ENCODE measurements at places on chromosomes 6 and 20. TPM values are rescaled to one million over a fixed set of nuclear protein-coding genes. Genes with fewer than 3 reads are reported as not detected.
A peak's percentile ranks its signal among the peaks of the same experiment; 100 is the strongest.

- DNase-seq: no peak
Observed at GRCh38 chr6:46234156-46234556, 63.4 kb upstream of the ENPP5 start.

GRCh38 chr6:18792866-18793265, 405.7 kb downstream of the RNF144B start:
- no peak for DNase-seq

DNA sequence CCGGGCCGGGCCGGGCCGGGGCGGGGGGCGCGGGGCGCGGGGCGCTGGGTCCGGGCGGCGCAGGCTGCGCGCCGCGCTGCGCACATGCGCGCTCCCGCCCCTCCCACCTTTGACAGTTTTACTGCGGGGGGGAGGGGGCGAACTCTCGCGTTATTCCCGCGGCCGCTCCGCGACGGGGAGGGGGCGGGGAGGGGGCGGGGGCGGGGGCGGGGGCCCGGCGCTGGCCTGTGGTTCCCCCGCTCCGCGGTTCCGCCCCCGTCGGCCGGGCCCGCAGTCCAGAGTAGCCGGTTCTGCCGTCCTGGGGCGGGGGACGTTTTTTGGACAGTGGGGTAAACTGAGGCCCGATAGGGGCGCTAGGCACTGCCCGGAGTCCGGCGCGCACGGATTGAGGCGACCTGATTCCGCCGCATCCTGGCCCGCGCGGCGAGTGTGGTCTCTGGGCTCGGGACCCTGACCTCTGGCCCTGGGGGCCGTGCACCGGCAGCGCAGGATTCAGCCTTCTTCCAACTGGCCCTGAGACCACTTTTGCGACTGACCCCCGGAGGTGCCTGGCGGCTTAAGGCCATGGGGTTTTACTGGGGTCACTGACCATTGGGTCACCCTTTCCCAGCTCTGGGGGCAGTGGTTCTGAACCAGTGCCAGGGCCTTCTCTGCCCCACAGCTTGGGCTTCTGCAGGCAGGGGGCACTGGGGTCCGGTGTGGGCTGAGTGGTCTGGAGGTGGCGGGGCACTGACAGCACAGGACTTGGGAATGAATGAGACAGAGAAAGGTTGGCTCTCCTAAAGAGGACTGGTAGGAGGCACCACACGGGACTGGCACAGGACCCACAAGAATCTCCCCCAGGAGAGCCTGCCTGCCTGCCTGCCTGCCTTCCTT, at the start of gene ZNF512B:
ZNF512B (minus strand) TSS at position 93 of the 876 bp plus-strand sequence. CDS start 1,980 bp downstream, outside the sequence.
- peak; percentile 76 for DNase-seq

GRCh38 chr6:138485586-138486248, 13.6 kb downstream of the NHSL1 start:
- no peak for DNase-seq

DNA sequence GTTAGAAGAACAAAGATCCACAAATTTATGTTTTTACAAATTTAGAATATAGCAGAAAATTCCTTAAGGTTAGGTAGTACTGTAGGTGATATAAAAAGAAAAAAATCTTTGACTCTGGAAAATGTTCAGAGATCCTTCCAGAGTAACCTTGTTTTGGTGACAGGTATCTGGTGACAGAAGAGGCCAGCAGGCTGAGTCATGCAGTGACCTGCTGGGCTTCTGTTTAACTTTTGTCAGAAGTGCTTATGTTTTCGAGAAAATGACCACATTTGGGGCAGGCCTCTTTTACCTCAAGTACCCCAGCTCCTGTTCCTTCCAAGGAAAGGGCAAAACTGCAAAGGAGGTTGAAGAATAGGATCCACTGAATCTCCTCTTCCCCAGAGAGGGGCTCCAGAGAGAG, 10.5 kb upstream of the CLDN20 start:
- DNase-seq: no peak

- no peak for DNase-seq
Observed at GRCh38 chr6:47165918-47166317, 123.8 kb upstream of the ADGRF1 start.

GRCh38 chr6:47197682-47198640, 111.7 kb downstream of the TNFRSF21 start:
- no peak for DNase-seq

- no peak for DNase-seq
Observed at GRCh38 chr6:45305546-45305945, 22.6 kb upstream of the RUNX2 start.

DNA sequence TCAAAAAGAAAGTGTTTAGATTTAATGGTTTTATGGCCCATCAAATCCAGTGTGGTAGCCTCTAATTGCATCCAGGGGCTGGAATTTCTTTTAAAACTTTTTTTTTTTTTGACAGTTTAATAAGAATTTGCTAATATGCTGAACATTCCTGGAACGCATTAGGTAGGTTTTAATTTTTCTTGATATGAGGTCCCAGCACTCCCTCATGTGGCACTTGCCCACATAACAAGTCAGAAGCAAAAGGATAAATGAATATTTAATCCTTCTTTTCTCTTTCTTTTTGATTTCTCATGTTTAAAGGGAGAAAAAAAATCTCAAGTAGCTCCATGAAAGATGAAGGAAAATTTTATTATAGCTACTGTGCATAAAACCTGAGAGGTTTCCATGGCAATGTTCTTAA, 13.5 kb downstream of the HAO1 start:
- DNase-seq: peak; percentile 78

- no peak for DNase-seq
Observed at GRCh38 chr6:114154812-114155211, 183.9 kb upstream of the HDAC2 start.

GRCh38 chr6:129498541-129498940, 211.4 kb downstream of the ARHGAP18 start:
- DNase-seq: no peak

DNA sequence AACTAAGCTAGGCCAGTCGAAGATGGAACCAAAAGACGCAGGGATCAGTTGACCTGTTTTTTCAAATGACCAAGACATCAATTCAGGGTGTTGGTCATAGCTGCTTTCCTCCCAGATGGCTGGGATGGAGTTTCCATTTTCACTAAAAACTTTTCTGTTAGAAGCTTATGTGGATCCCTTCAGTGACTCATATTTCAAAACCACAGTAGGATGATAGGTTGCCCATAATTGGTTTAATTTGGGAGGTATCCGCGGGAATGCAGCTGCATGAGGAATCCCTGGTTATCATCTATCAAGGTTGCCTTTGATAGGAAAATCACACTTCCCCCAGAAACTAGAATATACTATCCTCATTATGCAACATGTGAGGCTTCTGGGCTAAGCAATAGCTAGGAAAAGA, 150.9 kb upstream of the MLIP start:
- DNase-seq: no peak

GRCh38 chr6:161748535-161749416, 474.9 kb upstream of the AGPAT4 start:
- DNase-seq: no peak

GRCh38 chr20:58179432-58180099, 48.9 kb downstream of the ANKRD60 start:
- peak; percentile 36 for DNase-seq

DNA sequence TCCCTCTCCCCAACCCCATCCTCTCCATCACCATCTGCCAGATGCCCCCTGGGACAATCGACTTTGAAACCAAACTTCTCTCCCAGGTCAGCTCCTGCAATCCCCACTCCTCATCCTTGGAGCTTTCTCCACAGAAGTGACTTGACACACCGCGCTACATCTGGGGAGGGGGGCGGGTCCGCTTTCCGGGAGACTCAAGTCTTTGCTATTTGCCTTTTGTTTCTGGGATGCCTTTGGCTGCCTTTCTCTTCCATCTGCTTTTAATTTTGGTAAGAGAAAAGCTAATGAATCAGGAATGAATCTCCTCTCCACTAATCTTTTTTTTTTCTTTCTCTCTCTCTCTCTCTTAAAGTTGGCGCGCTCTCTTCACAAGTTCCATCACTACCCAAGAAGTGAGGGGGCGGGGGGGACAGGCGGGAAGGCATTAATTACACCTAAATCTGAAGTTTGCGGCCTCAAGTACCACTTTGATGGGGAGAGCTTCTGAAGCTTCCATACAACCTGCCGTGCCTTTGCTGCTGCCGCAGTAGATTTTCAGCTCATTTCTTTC, 664 bp upstream of the TPBG start:
- DNase-seq: peak; percentile 4

DNA sequence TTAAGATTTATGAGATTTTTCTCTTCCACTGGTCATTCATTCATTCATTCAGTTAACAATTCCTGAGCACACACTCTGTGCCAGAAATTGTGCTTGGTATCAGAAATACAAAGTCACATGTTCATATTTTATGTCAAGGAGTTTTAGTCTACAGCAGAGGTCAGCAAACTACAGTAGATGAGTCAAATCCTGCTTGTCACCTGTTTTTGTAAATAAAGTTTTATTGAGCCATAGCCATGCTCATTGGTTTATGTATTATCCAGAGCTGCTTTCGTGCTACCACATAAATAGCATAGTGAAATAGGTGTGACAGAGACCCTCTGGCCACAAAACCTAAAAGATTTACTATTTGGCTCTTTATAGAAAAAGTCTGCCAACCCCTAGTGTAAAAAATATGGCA, 46.8 kb downstream of the THEMIS start:
- DNase-seq: peak; percentile 15

The RIPOR3 gene
- total RNA-seq: 0.20 TPM

The MYLK4 gene
- 0.40 TPM for total RNA-seq

The FILIP1 gene
- 13.3 TPM for total RNA-seq

The CD93 gene
- 129 TPM for total RNA-seq

The PRPH2 gene
- 0.60 TPM for total RNA-seq

The UBD gene
- total RNA-seq: 39.0 TPM

The WFDC12 gene
- total RNA-seq: not detected
